Right renal pelvis (tissue), 4 donors: ENCODE measurements at places on chromosomes 16 and 17.

GRCh38 chr17:57295526-57296023, 39.3 kb downstream of the MSI2 start:
- no peak for DNase-seq

DNA sequence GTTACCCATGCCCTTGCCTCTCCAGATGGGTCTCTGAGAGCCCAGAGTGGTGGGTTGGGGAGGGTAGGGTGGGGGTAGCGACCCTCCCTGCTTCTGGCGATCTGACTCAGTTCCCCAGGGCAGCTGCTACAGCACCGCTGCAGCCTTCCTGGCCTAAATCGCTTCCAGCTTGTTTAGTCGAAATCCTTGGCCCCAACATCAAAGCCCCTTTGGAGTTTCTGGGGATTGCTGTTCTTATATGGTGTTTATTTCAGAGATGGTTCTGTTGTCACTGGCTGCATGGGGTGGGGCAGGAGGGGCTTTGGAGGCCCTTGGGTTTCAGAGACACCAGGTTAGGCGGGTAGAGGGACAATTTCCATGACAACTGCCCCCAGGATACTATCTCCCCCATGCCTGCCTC, 35.9 kb downstream of the FZD2 start:
- no peak for DNase-seq

GRCh38 chr16:474420-475122, 49.1 kb downstream of the RAB11FIP3 start:
- DNase-seq = no peak

- no peak for DNase-seq
Measured at GRCh38 chr16:10616419-10616755, 36.0 kb upstream of the EMP2 start.

DNA sequence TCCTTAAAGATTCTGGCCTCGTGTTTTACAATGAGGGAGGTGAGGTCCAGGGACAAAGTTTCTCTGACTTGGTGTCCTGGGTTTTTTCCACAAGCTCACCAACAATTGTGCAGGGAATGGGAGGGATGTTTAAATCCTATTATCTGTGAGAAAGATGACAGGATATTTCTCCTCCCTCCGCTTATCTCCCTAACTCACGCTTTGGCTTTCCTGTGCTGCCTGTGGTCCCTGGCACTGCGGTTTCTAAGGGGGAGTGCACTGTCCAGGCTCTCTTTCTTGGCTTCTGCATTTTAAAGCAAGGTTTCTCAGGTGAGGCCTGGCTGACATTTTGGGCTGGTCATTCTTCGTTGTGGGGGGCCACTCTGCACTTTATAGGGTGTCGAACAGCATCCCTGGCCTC, 16.4 kb downstream of the GGA3 start:
- no peak for DNase-seq

DNA sequence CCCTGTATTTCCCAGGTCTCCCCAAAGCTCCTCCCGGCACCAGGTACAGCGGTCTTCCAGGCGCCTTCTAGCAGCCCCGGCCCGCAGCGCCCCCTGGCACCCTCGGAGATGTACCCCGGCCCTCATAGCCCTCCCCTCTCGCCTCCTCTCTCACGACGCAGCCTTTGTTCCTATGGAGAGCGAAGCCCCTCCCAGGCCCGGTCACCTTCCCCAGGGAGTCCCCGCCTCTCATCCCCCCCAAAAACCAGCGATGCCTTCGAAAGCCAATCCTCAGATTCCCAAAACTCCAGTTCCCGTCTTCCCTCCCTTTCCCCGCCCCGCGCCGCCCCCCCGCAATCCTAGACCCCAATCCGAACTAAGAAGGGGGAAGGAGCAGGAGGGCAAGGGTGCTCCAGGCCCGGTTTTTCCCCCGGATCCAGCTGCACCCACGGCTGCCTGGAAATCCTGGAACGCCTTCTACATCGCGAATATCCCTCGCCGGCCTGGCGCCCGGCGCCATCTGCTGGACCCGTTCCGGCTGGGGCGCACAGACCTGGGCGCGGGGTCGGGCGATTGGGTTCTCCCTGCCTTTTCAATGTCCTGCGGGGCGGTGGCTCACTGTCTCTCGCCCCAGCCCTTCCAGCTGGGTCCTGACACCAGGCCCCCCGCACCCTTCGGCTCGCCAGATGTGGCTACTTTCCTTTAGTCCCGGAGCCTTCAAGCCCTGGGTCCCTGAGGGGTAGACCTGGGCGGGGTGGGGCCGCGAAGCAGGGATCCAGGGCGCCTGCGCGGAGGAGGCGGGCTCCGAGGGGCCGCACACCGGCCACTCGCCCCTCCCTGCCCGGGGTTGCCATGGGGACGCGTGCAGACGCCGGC, at the start of gene DNAH2:
TSS of gene DNAH2 (plus strand) at position 844 of the 855 bp plus-strand sequence. CDS start 1,991 bp downstream, outside the sequence.
- peak; percentile 92 for DNase-seq

DNA sequence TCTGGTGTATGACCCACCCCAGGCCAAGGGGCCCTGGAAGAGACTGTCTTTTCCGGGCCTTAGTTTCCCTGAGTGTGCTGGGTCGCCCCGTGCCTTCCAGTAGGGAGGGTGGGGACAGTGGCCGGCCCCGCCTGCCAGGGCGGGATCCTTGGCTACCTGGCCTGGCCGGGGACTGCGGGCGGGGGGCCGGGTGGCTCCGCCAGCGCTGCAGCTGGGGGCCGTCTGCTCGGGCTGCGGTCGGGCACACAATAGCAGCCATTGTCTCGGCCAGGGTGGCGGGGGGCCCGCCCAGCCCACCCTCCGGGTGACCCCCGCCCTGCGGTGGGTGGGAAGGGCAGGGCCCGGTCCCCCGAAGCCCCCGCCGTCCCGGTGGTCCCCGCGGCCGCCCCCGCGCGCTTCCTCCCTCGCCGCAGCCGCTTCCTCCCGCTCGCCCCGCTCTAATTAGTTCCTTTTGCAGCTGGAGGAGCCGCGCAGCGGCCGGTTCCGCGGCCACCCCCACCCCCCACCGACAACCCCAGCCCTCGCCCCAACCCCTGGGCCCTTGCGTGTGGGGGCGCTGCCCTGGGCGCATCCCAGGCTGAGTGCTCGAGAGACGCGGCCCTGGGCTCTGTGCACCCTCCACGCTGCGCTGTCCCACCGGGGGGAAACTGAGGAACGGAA, 11.6 kb downstream of the GLIS2 start:
- no peak for DNase-seq

DNA sequence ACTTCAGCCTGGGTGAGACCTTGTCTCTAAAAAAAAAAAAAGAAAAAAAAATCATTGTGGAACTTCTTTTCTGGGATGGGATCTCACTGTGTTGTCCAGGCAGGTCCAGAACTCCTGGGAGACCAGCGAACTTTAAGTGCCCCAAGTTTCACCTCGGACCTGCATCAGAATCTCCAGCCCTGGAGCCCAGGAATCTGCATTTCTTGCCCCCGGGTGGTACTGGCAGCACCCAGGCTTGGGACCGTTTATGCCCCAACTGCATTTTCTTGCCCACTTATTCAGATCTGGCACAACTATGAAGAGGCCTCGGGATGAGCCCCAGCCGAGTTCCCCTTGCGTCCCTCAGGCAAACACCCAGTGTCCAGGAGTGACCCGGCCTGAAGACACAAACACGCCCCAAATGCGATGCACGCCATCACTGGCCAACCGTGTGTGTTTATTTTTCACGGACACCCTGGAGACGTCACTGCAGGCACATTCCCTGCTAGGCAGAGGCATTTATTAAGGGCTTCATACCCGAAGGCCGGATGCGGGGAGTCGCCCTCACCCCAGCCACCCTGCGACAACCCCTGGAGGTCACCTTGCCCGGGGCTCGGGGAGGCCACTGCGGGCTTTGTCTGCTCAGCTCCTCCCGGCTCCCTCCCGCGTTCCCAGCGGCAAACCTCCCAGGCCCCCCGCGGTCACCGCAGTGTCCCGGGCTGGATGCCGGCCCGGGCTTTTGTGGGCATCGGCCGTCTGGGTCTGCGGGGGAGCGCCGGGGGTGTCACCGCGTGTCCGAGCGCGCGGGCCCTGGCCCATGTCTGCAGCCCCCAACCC, 684 bp upstream of the SPIRE2 start:
- no peak for DNase-seq

DNA sequence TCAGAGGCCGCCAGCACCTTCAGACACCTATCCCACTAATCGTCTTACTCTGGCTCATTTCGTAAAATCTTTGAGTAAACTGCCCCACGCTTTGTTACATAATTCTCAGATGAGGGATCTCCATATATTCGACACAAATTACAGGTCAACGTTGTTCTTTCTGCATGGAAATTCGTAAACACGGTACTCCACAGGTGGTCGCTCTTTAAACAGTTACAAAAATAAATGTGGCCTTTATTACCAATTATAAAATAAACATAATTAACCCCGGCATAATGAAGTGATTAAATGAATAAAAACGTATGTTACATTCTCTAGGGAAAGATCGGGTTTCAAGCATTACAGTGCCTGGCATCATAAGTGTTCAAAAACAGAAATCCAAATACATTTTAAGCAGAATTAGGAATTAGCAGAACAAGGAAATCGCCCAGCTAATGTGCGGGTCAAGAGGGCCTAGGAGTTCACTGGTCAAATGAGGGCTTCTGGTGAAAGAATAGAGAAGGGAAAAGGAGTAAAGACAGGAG, 943 bp upstream of the PIP4K2B start:
- no peak for DNase-seq
